HFF-Myc (cell line): ENCODE measurements at places on chromosomes 16 and 17.
A peak's percentile ranks its signal among the peaks of the same experiment; 100 is the strongest.

GRCh38 chr17:72120642-72121163, at the start of gene SOX9:
SOX9 (plus strand) TSS chr17:72121020; CDS start chr17:72121392, 372 bp downstream.
- DNase-seq = no peak

DNA sequence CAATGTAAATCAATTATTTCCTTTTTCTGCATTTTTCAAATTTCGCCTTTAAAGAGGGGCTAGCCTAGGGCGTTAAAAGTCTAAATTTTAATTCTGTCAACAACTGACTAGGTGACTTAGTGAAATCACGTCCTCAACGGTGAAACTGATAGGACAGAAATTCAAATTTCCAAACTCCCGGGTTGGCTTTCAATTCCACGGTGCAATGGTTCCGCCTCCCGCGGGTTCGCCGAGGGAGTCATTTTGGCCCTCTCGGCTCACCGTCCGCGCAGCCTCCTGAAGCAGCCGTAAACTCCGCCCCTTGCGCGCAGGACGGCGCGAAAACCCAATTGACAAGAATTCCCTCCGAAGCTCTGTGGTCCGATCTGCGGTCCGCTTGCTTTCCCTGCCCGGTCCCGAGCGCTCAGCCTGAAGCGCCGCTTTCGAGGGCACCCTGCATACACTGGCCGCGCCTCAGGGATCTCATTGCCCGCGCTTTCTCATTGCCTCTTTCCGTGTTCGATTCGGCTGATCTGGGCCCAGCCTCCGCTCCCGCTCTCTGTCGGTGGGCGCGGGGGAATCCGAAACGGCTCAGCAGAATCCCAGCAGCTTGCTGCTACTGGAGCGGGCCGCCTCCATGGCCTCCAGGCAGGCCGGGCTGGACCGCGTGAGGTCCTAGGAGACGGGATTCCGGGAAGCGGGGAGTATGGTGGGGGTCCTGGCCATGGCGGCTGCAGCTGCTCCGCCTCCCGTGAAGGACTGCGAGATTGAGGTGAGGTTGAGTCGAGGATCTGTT, at the start of gene ATAD5:
Gene ATAD5 (plus strand): TSS at position 304 of the 775 bp plus-strand sequence. CDS start 382 bp downstream, at position 686.
- DNase-seq = peak; percentile 73

DNA sequence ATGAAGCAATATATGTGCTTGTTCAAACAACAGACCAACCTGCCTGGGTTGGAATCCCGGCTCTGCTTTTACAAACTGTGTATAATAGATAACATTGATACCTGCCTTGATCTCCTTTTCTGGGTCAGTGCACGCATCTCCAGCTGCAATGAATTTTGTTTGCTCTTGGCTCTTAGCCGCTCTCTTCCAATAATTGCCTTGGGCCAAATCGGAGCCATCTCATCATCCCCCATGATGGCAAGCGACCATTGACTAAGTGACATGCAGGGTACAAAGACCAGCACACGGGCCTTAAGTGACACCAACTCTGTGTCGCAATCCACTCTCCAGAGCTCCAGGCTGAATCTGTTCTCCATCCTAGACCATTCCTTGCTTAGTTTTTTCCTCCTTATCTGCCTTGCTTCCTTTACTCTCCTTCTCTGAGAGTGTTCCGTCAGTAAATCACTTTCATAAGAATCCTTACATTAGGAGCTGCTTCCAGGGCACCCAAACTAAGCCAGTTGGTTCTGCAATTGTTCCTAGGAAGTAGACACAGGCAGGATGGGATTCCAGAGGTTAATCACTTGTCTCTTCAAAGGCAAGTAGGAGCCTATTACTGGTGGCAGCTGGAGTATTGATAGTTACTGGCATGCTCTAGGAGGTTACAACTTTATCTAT, 134.2 kb downstream of the ABCA8 start:
- DNase-seq = no peak

DNA sequence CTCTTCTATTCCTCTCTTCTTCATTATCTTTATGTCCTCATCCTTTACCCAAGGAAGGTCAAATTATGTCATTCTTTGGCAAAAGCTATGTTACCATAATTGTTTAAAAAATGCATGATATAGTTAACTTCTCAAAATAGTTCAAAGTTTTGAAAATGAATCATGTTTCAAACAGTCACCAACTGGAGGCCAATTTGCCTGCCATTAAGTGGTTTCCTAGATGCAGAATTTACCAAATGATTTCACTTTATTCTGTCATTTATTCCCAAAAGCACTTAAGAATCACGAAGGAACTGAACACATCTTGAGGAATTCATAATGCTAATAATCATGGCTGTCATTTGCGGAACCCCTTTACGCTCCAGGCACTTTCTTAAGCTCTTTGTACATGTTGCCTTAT, 190.9 kb upstream of the CDH11 start:
- DNase-seq = no peak

GRCh38 chr17:17957584-17957916, 14.7 kb downstream of the TOM1L2 start:
- no peak for DNase-seq

- no peak for DNase-seq
Observed at GRCh38 chr16:24471561-24472350, 67.6 kb upstream of the RBBP6 start.

GRCh38 chr17:35768797-35769196, 8.1 kb downstream of the C17orf50 start:
- DNase-seq = no peak

GRCh38 chr17:77235370-77235941, 94.7 kb downstream of the SEC14L1 start:
- peak; percentile 93 for DNase-seq

- no peak for DNase-seq
Observed at GRCh38 chr16:80317116-80317515, 223.7 kb upstream of the DYNLRB2 start.

- DNase-seq = no peak
Observed at GRCh38 chr16:28082624-28083023, 19.1 kb upstream of the GSG1L start.

DNA sequence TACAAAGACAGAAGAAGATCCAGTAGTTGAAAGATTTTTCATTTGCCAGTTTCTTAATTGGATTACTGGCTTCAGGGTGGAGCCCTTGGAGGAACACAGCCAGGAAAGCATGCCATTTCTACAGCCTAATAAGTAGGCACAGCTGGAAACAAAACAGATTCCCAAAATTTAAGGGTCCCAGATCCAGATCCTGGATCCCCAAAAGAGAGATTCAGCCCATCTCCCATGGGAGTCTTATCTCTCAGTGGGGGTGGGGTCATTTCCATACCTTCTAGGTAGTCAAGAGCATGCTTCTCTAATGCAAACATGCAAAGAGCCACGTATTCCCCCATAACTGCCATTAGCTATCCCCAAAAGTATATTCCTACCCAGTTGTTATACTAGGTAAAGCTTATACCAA, 49.9 kb downstream of the SCPEP1 start:
- DNase-seq = no peak

DNA sequence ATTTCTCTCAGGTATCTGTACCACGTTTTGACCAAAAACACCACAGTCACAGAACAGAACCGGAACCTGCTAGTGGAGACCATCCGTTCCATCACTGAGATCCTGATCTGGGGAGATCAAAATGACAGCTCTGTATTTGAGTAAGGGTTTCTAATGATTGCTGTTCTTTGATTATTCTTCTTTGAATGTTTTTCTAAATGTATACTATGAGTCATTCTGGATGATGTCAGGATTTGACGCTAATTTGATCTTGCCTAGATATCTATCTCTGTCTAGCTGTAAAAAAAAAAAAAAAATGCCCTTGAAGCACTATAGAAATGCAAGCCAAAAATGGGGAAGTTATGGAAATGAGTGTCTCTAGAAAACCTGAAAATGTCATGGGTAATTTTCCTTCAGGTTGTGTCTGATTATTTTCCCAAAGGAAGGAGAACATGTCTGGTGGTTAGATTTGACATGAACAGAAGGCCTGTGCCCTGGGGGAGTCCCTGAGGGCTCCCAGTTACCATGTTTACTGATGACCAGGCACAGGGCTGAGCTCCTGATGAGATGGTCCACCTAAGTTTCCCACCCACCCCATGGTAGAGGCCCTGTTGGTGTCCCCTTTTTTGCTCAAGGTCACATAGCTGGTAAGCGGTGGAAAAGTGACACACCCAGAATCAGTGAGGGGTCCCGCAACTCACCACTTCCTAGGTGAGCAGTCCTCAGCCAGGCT, 13.6 kb downstream of the CLEC16A start:
- DNase-seq = no peak

DNA sequence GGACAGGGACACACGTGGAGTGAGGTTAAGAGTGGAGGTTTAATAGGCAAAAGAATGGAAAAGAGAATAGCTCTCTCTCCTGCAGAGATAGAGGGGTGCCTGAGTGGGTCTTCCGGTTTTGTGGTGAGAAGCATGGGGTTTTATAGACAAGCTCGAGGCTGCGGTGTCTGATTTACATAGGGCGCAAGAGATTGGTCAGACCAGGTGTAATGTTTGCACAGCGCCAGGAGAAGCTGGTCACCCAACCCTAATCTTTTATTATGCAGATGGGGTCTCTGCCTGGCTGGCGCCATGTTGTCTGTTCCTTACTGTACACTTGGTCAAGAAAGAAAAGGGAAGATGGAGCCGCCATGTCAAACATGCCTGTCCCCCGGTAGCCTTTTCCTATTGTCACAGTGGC, 44.5 kb upstream of the MLYCD start:
- no peak for DNase-seq

- DNase-seq = no peak
Observed at GRCh38 chr17:19713901-19714361, 2.5 kb downstream of the SLC47A2 start.

DNA sequence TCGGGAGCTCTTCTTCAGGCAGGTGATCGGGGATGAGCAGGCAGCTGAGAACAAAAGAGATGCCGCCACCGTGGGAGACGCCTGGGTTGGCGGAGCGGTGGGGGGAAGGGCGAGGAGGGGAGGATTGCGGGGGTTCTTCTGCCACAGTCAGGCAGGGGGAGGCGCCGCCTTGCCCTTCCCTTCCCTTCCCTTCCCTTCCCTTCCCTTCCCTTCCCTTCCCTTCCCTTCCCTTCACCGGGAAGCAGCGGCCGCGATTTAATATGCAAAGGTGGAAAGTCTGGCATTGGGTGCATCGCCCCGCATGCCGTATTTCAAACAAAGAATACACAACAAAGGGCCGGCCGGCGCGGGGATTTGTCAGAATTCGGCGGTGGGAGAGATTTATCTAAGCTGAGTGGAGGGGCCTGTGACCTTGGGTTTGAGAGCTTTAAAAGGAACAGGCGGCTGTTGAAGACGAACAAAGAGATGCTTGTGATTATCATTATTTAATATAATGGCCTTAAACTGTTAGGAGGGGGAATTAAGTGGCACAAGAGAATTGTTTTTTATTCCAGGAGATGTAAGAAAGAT, 262.3 kb upstream of the TNRC6C start:
- no peak for DNase-seq

- DNase-seq = no peak
Observed at GRCh38 chr17:11671126-11671525, 72.9 kb downstream of the DNAH9 start.

DNA sequence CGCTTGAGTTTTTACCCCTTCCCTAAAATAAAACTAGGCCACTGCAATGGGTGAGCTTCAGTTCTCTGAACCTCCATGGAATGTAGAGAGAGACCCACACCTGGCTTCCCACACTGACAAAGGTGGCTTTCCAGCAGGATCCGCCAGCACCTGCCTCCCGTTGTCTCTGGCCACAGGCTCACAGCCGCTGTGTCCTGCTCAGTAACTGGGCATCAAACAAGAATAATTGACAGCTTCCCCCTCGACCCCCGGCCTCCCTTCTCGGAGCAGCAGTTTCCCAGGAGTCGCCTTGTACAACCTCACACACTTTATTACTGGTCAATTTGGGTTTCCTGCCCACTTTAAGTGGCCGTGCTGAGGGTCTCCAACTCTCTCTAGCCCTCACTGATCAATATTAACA, 586.1 kb upstream of the PSMD7 start:
- DNase-seq = no peak

- no peak for DNase-seq
Observed at GRCh38 chr17:50421308-50422051, 4.5 kb upstream of the ACSF2 start.

- no peak for DNase-seq
Observed at GRCh38 chr17:65219124-65219523, 82.0 kb downstream of the RGS9 start.

DNA sequence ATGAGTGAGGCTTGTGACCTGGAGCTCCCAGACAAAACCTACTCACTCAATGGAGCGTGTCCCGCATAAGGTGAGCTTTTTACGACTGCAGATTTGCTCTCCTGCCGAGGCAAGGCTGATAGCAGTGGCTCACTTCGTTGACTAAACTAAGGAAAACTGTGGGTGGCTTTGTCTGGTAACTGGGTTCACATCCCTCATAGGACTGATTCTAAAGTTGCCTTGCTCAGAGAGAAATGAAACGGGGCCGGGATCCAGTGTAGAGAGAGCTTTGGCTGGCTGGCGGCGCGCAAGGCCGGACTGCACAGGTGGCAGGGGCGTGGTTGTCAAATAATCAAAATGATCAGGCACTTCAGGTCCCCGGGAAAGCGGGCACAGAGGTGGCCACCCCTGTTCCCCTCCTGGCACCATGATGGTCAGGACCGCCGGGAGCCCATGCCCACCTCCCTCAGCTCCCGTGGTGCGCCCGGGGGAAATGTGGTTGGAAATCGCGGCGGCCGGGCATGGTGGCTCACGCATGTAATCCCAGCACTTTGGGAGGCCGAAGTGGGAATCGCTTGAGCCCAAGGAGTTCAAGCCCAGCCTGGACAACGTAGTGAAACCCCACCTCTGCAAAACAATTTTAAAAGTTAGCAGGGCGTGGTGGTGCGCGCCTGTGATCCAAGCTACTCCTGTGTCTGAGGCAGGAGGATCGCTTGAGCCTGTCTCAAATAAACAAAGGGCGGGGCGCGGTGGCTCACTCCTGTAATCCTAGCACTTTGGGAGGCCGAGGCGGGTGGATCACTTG, 26.6 kb upstream of the OR1F1 start:
- no peak for DNase-seq

DNA sequence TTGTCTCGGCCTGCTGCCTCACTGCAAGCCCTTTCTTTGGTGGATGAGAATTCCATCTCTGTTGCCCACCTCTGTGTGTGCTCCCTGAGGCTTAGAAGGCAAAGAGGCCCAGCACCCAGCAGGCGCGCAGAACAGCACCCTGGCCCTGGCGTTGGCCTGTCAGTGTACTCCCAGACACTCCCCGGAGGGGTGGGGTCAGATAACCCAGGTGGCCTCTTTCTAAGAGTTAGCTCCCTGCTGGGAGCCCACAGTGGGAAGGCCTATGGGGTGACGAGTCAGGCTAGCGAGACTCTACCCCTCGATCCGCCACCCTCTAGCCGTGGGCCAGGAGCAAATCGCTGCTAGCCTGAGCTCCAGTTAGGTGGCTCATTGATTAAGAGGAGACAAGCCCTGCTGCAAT, 38.1 kb downstream of the SRL start:
- no peak for DNase-seq

- no peak for DNase-seq
Observed at GRCh38 chr17:81513372-81513752, 763 bp upstream of the ACTG1 start.

- DNase-seq = no peak
Observed at GRCh38 chr16:86961171-86961601, 356.0 kb downstream of the C16orf95 start.

GRCh38 chr16:24721830-24722238, 7.6 kb upstream of the TNRC6A start:
- no peak for DNase-seq
